ENCODE measurements at places on chromosomes 1 and 21.

GRCh38 chr21:44925378-44925755 is 4.7 kb upstream of the ITGB2 start:
- DNase-seq = no peak

DNA sequence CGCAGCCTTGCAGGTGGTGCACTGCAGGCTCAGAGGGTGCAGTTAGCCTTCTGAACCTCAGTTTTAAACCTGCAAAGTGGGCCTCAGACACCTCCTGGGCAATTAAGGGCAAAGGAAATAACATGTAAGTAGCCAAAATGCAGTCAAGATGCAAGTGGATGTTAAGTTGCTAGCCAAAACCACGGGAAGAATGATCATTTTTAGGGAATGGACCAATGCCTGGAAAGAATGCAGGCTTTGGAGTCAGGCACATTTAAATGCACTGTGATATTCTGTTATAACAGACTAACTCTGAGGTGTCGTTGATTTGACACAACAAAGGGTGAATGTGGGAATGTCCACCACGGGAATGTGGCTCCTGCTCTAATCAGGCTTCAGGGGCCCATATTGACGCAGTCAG is 57.9 kb upstream of the PTGFRN start:
- no peak for DNase-seq

DNA sequence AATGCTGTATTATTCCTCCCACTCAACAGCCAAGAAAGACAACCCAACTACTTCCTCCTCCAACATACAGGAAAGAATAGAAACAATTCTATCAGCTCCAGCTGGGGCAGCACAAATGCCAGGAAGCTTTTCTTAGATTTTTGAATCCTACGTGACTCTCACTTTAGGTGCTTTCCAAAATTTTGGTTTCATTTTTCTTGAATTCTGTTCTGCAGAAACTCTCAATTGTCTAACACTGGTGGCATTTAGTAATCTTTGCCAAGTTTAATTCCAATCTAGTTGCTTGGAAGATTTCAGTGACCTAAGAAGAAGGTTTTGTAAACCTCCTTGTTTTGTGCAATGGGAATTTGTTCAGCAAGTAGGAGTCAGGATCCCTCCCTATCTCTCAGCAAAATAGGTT is 37.1 kb upstream of the DOCK7 start:
- peak; percentile 42 for DNase-seq

DNA sequence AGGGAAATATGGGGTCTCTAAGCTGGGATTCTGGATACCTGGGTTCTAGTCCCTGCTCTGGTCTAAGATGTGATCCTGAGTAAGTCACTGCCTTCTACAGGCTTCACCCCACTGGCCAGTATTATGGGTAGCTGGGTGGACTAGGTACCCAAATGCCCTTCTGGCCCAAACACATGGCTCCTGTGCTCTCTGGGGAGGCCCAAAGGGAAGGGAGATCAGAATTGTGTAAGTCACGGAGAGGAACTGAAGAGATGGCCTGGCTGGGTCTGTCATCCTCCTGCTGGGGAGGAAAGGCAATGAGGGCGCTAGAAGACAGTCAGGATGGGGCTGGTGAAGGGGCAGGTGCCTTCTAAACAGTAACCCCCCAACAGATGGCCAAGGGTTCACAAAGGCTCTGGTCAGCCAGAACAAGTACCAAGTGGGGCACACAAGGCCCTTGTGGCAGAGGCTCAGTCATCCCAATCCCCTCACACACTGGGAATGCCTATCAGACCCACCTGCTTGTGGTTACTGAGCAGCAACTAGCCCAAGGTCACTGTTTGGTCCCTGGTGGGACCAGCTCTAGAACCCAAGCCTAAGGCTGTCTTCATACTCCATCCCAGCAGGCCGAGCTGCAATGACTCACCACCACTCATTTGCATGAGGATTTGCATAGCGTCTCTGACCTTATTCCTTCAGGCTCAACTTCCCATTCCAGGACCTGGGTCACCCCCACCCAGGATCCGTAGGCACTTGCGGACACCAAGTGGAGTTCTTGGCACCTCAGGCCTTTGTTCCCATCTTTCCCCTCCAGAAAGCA is 9.2 kb downstream of the MEF2D start:
- DNase-seq = no peak

DNA sequence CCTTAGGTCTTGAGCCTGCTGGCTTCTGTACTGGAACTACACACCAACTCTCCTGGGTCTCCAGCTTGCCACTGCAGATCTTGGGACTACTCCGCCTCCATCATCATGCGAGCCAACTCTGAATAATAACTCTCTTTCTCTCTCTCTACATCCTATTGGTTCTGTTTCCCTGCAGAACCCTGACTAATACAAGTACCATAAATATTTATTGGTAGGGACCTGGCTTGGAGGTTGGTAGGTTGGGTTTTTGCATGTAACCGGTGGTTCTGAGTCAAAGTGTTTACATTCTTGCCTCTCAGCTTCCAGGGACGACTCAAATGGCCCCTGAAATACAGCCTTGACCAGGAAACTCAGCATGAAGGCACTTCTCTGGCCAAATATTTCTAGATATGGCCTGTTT is 110.4 kb downstream of the KCND3 start:
- no peak for DNase-seq

GRCh38 chr1:98887507-98887906 is 117.2 kb downstream of the PLPPR5 start:
- DNase-seq = no peak

DNA sequence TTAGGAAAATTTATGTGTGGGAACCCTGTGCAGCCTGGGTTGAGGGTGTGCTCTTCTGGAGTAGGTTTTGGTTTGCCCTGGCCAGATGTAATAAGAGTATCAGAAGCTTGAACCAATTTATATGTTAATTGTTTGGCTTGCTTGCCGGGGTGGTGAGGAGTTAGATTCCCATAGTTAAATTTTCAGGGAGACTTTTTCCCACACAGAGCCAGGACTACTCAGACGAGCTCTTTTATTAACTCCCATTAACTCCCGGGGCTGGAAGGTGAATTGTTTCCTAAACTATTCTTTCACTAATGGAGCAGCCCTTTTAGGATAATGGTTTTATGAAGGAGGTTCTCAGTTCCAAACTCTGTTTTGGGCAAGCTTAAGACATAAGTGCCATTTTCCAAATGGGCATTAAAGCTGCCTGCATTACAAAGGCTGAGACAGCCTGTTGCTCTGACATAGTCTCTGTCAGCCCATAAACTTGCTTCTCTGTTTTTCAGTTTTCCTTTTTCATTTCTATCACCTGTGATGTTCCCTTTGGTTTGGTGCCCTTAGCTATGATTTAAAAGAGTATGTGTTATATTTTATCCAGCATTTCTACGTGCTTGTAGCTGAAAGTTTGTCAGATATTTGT is 18.0 kb upstream of the RAB3GAP2 start:
- DNase-seq = no peak

DNA sequence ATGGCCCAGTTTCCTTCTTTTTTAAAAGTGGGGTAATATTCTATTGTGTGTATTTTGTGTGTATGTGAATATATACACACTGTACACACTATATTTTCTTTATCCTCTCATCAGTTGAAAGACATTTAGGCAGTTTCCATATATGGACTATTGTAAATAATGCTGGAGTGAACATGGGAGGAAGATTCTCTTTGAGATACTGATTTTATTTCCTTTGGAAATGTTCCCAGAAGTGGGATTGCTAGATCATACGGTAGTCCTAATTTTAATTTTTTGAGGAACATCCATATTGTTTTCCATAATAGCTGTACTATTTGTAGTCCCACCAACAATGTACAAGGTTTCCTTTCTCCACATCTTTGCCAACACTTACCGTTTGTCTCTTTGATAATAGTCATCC is 51.0 kb downstream of the F3 start:
- no peak for DNase-seq

DNA sequence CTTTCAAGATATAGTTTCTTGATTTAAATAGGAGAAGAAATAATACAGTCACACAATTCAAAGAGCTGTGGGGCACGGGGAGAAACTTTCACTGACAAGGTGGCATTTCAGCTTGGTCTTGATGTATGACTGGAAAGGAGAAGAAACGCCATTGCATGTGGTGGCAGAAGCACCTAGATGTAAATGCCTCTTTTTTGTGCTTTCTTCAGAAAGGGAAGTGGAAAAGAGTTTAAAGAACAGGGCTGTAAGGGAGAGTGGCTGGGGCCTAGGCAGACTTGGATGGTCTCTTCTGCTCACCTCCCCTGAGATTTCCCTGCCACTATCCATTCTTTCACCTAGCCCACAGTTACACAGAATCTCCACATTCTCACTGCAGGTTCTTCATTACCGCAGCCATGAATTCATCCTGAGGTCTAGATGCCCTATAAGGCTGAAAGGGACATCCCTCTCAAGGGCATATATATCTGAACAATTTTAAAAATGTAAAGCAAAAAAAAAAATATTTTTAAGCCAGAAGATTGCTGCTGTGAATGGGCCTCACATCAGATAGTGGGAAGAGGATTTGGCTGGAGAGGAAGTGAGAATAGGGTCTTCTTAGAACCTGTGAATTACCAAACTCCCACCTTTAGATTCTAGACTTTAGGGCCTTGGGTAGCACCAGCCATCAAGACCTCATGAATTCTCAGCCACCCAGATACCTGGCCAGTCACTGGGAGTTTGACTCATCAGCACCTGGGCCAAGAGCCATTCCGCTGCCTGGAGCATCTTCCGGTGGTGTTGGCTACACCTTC is 23.4 kb downstream of the CACNA1E start:
- no peak for DNase-seq

GRCh38 chr1:234967121-234967520 is 161.5 kb downstream of the TOMM20 start:
- DNase-seq = no peak

DNA sequence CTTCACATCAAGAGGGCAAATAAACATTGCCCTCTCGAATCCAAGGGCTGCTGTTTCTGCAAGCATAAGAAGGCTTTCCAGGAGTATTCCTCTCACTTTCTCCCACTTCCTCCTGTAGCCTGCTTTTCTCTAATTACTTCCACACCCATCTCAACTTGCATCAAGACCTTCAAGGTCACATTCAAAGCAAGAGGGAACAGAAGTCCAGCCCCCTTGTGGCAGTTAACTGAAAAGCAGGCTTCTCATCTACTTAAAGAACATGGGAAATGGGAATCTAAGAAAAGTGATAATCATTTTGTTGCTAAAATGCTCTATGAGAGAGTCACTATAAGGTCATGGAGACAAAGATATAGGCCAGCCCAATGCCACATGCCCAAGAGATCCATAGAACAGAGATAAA is 874.4 kb downstream of the KCNT2 start:
- DNase-seq = no peak

GRCh38 chr1:206472024-206472423 is 1.7 kb downstream of the IKBKE start:
- no peak for DNase-seq

DNA sequence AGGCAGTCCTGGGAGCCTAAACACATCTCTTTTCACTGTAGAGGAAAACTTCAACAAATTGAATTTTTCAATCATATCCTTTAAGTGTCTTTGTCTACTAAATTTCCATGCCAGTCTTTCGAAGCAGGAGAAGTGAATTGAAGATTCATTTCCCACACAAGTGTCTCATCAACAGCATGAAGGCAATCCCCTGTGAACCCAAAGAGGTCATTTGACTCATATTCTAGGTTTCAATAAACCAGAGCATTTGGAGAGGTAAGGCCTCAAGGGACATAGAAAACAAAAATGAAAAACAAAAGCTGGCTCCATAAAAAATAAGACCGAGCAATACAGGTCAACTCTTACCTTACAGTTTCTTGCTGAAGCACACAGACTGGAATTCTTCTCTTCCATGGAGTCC is 94.1 kb upstream of the ATP1B1 start:
- DNase-seq = no peak

GRCh38 chr1:47913225-47913823 is 83.9 kb downstream of the TRABD2B start:
- DNase-seq = no peak

DNA sequence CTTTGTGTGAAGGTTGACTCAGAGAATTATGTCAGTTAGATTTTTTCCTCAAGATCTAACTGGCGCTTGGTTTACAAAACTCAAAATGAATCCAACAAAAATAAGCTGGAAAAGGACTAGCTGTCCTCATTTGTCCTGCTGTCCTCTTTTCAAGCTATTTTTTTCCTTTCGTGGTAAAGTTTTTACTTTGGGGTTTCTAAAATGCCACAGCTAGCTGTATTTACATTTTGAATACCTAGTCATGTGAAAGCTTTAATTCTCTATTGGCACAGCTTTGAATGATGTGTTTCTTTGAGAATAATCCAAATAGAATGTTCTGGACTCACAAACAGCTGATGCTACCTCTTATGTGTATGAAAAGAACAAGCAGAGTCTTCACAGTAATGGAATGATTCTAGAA is 673.6 kb upstream of the NR5A2 start:
- DNase-seq = no peak

GRCh38 chr1:87450136-87450535 is 121.5 kb downstream of the LMO4 start:
- no peak for DNase-seq

DNA sequence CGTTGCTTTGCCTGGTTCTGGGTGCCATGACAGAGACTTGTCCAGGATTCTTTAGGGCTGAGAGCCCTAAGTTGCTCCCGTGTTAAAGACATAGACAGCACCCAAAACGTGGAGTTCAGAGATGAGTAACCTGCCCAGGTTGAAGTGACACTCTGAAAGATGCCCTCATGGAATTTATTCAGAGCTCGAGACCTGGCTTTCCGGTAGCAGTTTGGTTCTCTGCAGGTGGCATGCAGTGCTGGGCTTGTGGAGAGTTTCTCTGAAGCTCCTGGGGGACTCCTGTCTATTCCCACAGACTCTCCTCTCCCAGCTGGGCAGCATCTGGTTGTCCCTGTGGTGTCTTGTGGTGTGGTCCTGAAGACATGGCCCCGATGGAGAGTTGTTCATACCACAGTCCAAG is 241.0 kb downstream of the RHOU start:
- DNase-seq = no peak

DNA sequence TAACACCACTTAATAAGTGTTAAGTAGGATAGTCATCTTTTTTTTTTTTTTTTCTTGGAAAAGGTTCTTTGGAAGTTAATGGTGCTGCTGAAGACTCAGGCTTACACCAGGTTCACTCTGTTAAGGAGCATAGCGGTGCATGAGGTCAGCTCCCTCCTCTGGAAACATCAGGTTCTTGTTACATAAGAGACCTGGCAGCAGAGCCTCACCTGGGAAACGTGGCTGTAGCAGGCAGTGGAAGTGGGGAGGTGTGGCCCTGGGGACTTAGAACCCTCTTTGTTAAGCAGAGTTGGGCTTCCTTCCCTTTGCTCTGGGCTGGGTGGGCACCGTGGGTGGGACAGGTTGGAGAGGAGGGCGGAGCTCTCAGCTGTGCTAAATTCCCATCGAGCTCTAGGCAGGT is 104.1 kb downstream of the CNIH3 start:
- no peak for DNase-seq

GRCh38 chr1:202812176-202813026 is 1.6 kb downstream of the PCAT6 start:
- no peak for DNase-seq

GRCh38 chr1:111369177-111369576 is 58.4 kb downstream of the OVGP1 start:
- no peak for DNase-seq

All from GM04504 (cell line).